H4 (cell line): ENCODE measurements at places on chromosomes 2 and 18.

- DNase-seq: no peak
These were observed 359 bp downstream of the TGFBRAP1 start for GRCh38 chr2:105329197-105329554.

DNA sequence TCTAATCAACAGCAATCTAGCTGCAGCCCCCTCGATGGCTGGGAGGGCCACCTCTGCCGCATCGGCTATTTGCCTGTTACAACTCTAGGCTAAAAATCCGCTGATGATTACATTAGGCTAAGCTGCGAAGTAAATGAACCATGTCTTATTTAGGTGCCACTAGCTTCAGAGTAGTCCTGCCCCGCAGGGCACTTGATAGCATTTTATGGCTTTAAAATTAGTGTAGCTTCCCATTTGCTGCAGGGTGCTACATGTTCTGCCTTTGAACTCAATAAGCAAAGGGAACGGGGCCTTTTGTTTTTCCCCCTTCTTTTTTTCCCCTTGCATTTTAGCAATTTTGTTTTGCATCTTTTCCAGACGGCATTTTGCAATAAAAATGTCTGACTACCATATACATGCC is 270.2 kb downstream of the GBX2 start:
- no peak for DNase-seq

DNA sequence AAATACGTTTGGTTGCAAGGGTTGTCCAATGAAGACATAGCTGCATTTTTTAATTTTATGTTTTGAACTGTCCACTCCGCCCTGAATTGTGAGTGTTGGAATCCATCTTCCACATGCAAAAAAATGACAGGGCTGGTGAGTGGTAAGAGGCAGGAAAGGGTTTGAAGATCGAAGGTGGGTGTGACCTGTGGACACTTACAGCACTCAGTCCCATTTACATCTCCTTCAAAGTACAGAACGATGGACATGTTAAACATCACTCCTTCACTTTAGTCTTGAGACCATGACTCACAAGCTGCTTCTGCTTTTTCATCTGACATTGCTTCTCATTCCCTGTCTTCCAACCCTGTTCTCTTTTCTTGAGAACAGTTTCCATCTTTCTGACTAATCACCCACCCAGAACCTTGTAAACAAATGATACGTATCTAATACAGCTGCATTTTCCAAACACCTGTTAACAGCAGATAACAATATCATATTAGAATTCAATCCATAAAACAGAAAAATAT is 179.3 kb downstream of the ZNF516 start:
- no peak for DNase-seq

GRCh38 chr2:205556357-205556756 is 125.9 kb upstream of the NRP2 start:
- DNase-seq: peak; percentile 16

DNA sequence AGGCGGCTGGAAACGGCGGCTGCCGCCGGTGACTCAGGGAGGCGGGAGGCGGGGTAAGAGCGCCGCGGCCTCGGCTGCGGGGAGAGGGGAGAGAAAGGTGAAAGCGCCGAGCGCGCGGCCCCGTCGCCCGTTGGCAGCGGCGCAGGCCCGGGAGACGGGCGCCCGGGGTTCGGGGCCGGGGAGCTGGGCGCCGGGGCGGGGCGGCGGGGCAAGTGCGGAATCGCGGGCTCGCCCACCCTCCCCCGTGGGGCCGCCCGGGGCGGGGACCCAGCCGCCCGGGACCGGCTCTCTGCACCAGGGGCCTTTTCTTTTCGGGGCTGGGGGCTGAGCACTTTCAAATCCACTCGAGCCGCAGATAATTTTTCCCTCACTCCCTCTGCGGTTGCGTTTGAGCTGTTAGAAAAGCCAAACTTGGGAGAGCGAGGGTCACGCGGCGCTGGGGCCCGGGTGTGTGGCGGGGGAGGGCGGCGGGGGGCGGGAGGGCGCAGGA is 266 bp downstream of the KDM3A start:
- no peak for DNase-seq

- DNase-seq: peak; percentile 10
These were observed 45.4 kb upstream of the PAPOLG start for GRCh38 chr2:60710707-60711106.

DNA sequence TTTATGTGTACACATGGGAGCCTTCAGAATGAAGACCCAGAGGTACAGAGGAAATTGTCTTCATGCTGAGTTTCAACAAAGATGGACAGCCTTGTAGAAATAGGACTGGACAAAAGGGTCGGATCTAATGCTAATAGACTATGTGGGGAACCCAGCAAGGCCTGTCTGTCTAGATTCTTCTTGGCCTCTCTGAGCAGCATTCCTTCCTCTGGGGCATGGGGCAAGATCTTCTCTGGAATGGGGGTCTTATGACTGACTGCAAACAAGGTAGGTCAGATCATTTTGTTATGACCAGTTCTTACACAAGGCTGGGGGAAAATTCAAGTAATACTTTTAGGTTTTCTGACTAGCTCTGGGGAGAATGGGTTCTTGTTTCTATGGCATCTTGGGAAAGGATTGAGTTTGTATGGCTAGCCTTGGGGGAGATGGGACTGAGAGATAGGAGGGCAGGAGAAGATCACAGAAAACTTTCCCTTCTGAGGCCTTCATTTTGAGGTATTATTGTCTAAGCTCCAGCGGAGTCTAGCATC is 14.3 kb downstream of the SPATA3 start:
- DNase-seq: no peak

DNA sequence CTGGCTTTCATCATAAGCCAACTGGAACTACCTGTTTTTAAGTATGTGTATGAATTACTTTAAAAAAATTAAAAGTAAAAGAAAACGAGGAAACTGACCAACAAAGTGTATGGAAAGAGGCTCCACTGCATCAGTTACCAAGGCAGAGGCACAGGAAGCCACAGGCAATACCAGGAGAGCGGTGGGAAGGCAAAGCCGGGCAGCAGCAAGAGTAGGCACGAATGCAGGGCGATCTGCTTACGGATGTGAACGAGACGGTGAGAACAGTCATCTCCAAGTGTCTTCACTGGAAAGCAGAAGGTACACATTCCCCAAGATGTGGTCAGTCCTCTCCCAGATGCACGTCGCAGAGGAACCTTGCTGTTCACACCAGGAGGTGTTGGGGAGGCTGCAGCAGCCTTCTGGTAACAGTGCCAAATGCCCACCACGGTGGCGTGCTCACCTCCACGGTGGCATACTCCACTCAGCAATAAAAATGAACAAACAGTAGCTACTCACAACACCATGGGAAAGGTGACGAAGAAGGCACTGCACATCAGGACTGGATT is 43.1 kb downstream of the HS6ST1 start:
- DNase-seq: no peak

DNA sequence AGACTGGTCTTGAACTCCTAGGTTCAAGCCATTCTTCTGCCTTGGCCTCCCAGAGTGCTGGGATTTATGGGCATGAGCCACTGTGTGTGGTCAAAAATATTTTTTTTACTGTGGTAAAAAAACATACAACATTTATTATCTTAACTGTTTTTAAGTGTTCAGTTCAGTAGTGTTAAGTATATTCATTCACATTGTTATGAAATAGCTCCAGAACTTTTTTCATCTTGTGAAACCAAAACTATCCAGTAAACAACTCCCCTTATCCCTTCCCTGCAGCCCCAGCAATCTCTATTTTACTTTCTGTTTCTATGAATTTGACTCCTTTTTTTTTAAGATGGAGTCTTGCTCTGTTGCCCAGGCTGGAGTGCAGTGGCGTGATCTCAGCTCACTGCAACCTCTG is 9.3 kb downstream of the RMC1 start:
- no peak for DNase-seq
